ENCODE measurements at places on chromosomes 7 and 10.

- DNase-seq: no peak
These were observed 266.1 kb upstream of the KLF6 start for GRCh38 chr10:4051011-4051640.

GRCh38 chr10:58982470-58983239 is 193.8 kb upstream of the PHYHIPL start:
- DNase-seq: no peak

GRCh38 chr10:68166871-68167585 is 57.7 kb downstream of the MYPN start:
- no peak for DNase-seq

DNA sequence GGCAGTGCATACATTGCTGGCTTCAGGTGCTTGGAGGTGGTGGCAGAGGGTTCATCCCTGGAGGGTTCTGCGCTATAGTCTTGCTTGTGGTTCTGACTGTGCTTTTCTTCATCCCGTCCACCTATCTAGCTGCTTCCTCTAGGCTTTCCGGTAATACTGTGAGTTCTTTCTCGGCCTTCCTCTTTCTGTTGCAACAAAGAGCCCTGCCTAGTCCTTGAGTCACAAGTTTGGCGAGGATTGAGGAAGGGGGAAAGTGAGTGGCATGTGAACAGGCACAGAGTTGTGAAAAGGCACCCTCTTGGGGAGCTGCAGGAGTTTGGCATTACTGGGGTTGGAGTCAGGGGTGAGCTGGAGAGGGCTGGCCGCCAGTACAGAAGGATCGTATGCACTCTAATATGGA is 123.0 kb downstream of the SH2D4B start:
- no peak for DNase-seq

GRCh38 chr10:79137826-79138225 is 69.1 kb downstream of the ZMIZ1 start:
- peak; percentile 15 for DNase-seq

GRCh38 chr10:77176232-77176631 is 461.4 kb downstream of the KCNMA1 start:
- DNase-seq: no peak

GRCh38 chr10:128466831-128467371 is 340.7 kb upstream of the MKI67 start:
- no peak for DNase-seq

GRCh38 chr10:132408823-132409666 is 12.0 kb downstream of the PWWP2B start:
- DNase-seq: no peak

DNA sequence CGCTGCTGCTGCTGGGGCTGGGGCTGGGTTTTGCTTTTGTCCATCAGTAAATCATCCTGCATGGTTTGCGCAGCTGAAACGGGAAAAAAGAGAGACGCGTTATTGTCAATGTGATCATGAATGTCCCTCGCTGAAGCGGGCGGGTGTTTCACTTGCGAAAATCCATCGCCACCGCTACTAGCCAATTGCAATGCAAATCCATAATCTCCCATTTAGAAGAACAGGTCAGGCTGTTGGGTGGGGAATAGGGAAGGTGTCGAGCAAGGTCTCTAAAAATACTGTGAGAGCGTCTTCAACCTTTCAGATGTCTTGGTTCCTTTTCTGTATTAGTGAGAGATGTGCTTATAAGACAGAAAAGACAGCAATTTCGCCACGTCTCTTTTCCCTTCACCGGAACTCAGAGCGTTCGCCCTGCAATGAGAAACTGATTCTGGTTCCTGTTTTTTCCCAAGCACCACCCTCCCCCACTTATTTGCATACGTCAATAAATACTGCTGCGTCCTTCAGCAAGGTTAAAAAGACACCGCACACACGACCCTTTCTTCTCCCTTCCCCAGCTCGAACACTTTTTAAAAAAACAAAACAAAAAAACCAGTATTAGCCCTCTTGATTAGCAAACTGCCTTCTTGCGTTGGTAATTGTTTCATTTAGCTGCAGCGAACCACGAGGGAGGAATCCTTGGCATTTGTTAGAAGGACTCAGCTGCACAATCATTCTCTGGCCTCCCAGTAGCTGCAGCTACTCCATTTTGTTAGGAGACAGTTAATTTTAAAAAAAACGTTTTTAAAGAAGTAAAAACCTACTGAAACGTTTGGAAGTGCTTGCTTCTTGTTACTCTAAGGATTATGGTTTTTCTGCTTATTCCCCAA is 50.4 kb downstream of the CPEB3 start:
- no peak for DNase-seq

DNA sequence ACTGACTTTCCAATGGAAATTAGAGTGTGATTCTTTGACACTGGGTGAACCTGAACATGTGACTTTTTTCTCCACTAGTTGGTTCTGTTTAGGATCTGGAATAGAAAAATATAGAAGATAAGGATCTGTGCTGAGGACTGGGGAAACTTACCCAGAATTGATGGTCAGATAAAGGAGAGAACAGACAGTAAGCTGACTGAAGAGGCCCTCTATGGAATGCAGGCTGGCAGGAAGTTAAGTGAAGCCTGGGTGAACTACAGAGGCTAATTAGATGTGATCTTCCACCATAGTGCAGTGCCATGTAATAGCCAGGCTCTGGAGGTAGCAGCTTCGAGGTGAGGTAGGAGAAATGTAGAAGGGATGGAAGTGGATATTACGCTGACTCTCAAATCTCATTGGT is 455.3 kb downstream of the PLXDC2 start:
- DNase-seq: no peak

DNA sequence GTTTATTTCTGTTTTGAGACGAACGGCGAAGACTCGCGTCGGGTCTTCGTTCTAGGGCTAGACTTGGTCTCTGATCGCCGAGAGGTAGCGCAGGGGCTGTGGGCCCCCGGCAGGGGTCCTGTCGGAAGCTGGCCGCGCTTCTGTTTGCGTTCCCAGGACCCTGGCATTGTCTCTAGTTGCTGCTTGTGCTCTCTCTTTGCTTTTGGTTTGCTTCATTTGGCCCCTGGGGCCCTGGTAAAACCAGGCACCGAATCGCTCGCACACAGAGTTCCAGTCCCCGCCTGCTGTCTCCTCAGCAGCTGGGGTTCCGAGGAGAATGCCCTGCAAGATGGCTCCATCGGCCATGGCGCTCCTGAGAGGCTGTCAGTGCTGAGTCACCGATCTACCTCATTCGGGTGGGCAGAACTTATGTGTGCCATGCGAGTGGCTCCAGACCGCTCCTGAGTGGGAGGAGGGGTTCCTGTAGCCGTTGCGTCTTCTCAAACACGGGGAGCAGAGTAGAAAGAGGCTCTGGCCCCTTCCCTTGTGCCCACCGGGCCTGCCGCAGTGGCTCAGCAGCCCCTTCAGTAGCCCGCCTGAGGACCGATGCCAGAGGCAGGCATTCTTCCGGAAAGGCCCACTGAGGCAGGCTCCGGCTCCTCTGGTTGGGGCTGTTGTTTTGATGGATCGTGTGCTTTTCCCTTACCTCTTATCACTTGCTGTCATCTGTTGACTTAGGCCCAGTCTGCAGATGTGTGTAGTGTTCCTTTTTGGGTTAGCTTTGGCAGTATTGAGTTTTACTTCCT is 826 bp downstream of the CHPF2 start:
- peak; percentile 69 for DNase-seq

- no peak for DNase-seq
These were observed 6.0 kb downstream of the LDB1 start for GRCh38 chr10:102113956-102114857.

DNA sequence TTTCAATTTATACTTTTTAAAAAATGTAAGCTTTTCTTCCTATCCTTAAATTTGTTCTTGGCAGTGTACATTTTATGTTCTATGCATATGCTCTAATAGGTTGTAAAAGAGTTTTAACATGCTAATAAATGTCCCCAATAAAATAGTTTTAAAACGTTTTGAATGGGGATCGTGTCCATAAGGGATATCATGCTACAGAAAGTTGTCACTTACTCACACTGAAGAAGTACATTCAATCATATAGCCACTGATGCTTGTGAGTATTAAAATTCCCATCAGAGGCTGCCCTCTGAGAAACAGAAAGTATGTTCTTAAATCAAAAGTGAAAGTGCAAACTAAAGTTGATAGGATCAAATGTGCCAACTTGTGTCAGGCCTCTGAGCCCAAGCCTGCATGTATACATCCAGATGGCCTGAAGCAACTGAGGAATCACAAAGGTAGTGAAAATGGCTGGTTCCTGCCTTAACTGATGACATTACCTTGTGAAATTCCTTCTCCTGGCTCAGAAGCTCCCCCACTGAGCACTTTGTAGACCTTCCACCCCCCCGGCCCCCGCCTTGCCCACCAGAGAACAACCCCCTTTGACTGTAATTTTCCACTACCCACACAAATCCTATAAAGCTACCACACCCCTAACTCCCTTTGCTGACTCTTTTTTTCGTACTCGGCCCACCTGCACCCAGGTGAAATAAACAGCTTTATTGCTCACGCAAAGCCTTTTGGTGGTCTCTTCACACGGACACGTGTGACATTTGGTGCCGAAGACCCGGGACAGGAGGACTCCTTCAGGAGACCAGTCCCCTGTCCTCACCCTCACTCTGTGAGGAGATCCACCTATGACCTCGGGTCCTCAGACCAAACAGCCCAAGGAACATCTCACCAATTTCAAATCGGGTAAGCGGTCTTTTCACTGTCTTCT is 877 bp upstream of the NOD1 start:
- peak; percentile 38 for DNase-seq

- DNase-seq: no peak
These were observed 66.8 kb downstream of the CD36 start for GRCh38 chr7:80705130-80705781.

DNA sequence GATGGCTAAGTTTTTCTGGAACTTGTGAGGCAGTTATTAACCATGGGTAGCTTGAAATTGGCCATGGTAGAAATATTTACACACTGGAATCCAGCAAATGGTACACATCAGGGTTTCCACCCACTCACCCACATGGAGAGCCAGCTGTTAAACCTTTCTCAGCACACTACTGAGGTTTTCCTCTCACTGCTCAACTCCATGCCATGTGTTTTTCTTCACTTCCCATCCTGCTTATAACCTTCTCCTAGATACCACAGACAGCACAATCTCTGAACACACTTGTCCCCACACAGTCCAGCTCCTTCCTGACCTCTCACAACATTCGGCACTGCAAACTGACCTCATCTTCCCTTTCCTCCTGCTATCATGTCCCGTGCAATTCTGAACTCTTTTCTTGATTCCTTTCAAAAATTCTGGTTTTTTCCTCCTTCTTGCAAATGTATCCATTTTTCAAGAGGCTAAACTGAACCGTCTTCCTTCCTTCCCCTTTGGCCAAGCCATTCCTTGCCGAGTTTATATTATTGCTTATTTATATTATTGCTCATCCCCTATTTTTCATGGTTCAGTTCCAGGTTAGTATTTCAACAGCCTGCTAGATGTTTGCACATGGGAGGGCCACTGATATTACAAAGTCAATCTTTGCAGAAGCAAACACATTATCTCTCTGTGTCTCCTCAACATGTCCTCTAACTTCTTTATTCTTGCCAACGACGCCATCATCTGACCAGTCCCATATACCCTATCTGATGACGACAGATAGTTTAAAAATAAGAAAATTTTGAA is 606.4 kb downstream of the SORCS1 start:
- no peak for DNase-seq

DNA sequence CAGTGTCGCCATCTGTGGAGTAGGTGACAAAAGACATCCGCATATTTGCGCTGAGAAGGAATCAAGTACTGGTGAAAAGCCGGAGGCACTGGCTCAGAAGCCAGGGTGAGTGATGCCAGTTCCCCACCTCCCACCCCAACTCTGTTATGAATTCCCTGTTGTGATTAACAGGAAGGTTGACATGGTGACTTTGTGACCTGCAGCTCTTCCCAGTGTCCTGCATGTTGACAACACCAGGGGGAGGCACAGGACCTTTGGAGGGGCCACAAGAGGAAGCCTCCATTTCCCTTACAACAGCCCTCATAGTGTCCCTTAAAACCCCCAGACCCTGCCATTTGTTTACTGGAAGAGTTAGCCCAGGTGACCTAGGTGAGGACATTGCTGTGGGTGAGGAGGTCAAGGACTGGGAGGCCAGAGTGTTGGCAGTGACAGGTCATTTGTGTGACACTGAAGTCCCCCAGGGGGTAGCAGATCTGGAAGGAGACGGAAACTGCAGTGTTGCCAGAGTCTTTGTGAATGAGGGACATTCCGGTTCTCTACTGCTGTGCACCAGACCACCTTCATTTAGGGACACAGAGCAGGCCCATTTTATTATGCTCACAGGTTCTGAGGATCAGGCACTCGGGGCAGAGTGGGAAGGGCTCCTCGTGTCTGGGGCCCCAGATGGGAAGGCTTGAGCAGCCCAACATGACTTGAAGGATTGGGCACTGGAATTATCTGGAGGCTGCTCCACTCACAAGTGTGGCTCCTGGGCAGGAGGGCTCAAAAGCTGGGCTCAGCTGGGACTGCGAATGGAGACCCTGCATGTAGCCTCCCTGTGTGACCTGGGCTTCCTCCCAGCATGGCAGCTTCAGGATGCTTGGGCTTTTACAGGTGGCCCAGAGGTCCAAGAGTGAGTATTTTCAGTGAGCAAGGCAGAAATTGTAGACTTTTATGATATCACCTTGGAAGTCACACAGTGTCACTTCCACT is 13.0 kb upstream of the ANTXRL start:
- DNase-seq: no peak

- no peak for DNase-seq
These were observed 22.7 kb downstream of the GRID2IP start for GRCh38 chr7:6528401-6529130.

DNA sequence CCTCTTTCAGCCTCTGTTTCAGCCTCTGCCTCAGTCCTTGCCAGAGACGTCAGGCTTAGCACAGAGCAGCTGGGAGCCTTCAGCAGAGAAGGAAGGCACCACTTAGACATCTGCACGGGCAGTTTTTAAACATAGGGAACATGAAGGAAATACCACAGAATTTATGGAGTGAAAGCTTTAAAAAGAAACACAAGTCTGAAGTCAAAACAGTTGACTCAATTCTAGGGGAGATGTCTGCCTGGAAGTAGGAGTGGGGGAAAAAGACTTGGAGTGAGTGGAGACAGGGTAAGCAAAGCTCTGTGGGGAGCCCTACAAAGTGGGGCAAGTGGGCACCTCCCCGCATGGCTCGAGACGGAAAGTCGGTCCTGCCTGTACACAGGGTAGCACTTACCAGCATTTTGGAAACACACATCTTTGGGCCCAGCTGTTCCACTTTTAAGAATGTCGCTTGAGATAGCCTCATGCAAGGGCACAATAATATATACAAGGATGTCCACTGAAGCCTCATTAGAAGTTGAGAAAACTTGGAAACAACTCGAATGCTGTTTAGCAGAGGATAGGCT is 5.0 kb upstream of the TBXAS1 start:
- DNase-seq: no peak

DNA sequence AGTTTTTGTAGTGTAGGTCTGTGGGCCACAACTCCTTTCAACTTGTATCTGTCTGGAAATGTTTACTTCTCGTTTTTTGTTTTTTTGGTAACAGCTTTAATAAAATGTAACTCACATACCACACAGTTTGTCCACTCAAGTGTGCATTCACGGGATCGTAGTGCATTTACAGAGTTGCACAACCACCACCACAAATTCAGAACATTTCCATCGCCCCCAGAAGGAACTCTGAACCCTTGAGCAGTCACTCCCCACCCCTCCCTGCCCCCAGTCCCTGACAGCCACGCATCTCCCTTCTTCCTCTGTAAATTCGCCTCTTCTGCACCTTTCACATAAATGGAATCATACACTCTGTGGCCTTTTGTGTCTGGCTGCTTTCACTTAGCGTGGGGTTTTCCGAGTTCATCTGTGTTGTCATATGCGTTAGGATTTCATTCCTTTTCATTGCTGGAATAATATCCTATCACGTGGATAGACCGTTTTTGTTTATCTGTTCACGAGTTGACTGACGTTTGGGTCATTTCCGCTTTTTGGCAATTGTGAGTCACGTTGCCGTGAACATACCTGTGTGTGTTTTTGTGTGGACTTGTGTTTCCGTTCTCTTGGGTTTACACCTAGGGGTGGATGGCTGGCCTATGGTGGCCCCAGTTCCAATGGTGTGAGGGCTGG is 10.3 kb downstream of the JAKMIP3 start:
- no peak for DNase-seq

All from stimulated activated CD4-positive, alpha-beta T cell treated with anti-CD3 and anti-CD28 coated beads, Interleukin-4, amount 100 ng/mL, for 4 hours (primary cell).